Naive thymus-derived CD8-positive, alpha-beta T cell (primary cell): ENCODE measurements at places on chromosomes 7 and 10. TPM values are rescaled to one million over a fixed set of nuclear protein-coding genes. Genes with fewer than 3 reads are reported as not detected.
A peak's percentile ranks its signal among the peaks of the same experiment; 100 is the strongest.

DNA sequence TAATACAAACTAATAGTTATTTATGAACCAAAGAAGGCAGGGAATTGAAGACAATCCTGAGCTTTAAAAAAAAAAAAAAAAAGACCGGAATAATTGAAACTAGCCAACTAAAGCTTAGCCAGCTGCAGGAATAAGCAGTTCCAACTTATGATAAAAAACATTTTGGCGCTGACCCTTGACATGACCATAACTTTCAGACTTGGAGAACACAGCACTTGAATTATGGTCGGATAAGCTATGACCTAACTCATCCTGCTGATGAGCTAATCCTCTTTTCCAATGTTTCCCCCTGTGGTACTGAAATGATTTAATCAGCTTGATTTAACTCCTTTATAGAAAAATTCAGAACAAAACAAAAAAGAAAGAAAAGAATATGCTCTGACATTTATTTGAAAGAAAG, 181.8 kb downstream of the DGKB start:
- H3K4me3 ChIP-seq, result no peak overlapping the region
- no peaks in the 10 kb centered on the region for H3K36me3 ChIP-seq
- H3K4me1 ChIP-seq, result no peaks in the 10 kb centered on the region
- H3K27me3 ChIP-seq, result no peaks in the 10 kb centered on the region
- no peak overlapping the region for H3K27ac ChIP-seq

DNA sequence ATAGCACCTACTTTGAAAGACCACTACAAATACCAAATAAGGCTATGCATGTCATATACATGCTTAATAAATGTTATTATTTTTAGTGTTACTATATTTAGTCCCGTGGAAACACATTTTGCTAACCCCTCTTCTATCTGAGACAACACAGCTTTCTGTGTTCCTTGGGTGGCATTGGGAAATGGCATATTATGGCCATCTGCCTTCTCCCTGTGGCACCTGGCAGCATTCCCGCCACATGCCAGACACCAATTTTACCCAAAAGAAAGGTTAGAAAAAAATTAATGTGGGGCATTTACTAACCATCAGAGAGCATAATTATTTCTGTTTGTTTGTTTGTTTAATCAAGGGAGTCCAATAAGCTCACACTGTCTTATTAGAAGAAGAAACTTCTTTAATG, 168.6 kb upstream of the ETV1 start:
- DNase-seq, result no peak
- H3K27ac ChIP-seq, result no peak overlapping the region
- no peak overlapping the region for H3K4me3 ChIP-seq
- no peaks in the 10 kb centered on the region for H3K4me1 ChIP-seq
- no peaks in the 10 kb centered on the region for H3K36me3 ChIP-seq

GRCh38 chr7:72161534-72161933, 250.6 kb downstream of the CALN1 start:
- peaks cover 4% of the 10 kb centered on the region for H3K36me3 ChIP-seq
- no peak for DNase-seq
- no peaks in the 10 kb centered on the region for H3K4me1 ChIP-seq
- no peak overlapping the region for H3K4me3 ChIP-seq
- no peaks in the 10 kb centered on the region for H3K27me3 ChIP-seq

DNA sequence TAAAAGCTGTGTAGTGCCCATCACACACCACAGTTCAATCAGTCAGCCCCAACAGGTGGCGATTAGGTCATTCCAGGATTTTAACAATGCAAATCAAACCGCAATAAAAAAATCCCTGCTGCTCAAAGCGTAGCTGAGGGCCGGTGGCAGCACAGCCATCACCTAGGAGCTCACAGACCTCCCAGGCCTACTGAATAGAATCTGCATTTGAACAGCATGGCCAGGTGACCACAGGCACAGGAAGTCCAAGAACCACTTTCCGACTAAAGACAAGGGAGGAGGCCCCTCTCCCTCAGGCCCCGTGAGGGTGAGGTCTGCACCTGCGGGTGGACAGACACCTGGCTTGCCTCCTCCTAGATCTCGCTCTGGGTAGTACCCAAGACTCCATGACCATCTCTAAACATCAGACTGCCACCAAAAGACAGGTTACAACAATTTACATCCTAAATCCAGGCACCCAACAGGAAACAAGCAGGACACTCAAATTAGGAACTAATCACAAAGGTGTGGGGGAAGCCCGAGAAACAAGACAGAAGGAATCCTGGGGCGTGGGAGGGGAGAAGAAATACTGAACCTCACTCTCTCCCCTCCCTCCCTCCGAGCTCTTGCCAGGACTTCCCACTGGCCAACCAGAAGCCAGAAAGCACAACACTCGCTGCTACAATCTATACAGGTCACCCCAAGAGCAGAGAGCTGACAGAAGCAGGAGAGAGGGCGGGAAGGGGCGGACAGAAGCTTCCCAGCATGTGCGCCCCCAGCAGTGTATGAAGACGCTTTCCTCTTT, 19.2 kb downstream of the GNA12 start:
- DNase-seq, result no peak
- peaks cover 6% of the 10 kb centered on the region for H3K36me3 ChIP-seq
- H3K4me3 ChIP-seq, result no peak overlapping the region
- H3K27me3 ChIP-seq, result no peaks in the 10 kb centered on the region
- H3K4me1 ChIP-seq, result peaks cover 29% of the 10 kb centered on the region

- H3K4me3 ChIP-seq, result no peak overlapping the region
- DNase-seq, result no peak
- no peaks in the 10 kb centered on the region for H3K4me1 ChIP-seq
- no peaks in the 10 kb centered on the region for H3K36me3 ChIP-seq
- no peaks in the 10 kb centered on the region for H3K27me3 ChIP-seq
Measured at GRCh38 chr10:72011468-72011867, 47.3 kb downstream of the CHST3 start.

GRCh38 chr10:33247221-33247922, 87.1 kb downstream of the NRP1 start:
- H3K27me3 ChIP-seq, result no peaks in the 10 kb centered on the region
- H3K4me1 ChIP-seq, result peaks cover 40% of the 10 kb centered on the region
- H3K36me3 ChIP-seq, result peaks cover 15% of the 10 kb centered on the region
- DNase-seq, result no peak
- peak overlapping the region; percentile 59 for H3K4me3 ChIP-seq

- H3K36me3 ChIP-seq, result no peaks in the 10 kb centered on the region
- no peak overlapping the region for H3K4me3 ChIP-seq
- no peak for DNase-seq
- H3K27ac ChIP-seq, result no peak overlapping the region
- H3K27me3 ChIP-seq, result no peaks in the 10 kb centered on the region
- H3K4me1 ChIP-seq, result no peaks in the 10 kb centered on the region
Measured at GRCh38 chr10:93330824-93331223, 151.3 kb downstream of the MYOF start.

GRCh38 chr7:2509298-2509906, 10.2 kb upstream of the LFNG start:
- H3K4me3 ChIP-seq, result peak overlapping the region; percentile 82
- no peaks in the 10 kb centered on the region for H3K36me3 ChIP-seq
- peaks cover 62% of the 10 kb centered on the region for H3K4me1 ChIP-seq
- no peaks in the 10 kb centered on the region for H3K27me3 ChIP-seq
- DNase-seq, result no peak

- DNase-seq, result no peak
- peaks cover 6% of the 10 kb centered on the region for H3K27me3 ChIP-seq
- no peaks in the 10 kb centered on the region for H3K36me3 ChIP-seq
Measured at GRCh38 chr10:128339753-128340152, 213.5 kb upstream of the MKI67 start.

GRCh38 chr10:99172128-99172738, 63.4 kb downstream of the HPSE2 start:
- no peaks in the 10 kb centered on the region for H3K4me1 ChIP-seq
- H3K27ac ChIP-seq, result peak overlapping the region; percentile 20

DNA sequence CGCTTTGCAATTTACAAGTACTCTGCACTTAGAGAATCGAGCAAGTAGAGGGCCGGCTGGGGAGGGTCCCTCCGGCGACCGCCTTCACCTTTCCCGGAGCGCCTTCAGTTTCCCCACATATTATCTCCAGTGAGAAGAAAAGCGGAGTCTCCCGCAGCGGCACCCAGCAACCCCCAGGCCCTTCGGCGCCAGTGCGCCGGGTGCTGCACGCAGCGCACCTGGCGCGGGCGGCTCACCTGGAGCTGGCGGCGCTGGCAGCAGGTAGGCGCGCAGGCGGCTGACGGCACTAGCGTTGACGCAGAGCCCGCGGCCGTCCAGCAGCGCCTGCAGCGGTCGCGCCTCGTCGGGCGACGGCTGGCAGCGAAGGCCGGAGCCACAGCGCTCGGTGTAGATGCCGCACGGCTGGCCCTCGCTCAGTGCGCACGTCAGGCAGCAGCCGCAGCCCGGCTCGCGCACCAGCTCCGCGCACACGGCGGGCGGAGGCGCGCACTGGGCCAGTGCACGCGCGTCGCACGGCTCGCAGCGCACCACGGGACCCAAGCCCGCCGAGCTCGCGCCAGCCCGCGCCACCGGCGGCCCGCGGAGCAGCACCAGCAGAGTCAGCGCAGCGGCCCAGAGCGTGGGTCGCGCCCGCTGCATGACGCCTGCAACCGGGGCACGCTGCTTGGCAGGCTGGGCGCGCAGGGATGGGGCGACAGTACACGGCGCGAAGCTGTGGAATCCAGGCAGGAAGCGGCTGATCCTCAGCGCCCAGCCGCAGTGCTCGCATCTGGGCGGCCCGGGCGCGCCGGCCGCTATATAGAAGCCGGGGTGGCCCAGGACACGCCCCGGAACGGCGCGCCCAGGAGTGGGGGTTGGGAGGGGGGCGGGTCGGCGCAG, at the start of gene IGFBP3:
IGFBP3 (minus strand) TSS at position 771 of the 879 bp plus-strand sequence; CDS start at position 639, 132 bp downstream.
- H3K27me3 ChIP-seq, result peaks cover 16% of the 10 kb centered on the region
- DNase-seq, result no peak
- H3K27ac ChIP-seq, result no peak within 1 kb of the TSS
- H3K4me3 ChIP-seq, result peak within 1 kb of the TSS; percentile 80

DNA sequence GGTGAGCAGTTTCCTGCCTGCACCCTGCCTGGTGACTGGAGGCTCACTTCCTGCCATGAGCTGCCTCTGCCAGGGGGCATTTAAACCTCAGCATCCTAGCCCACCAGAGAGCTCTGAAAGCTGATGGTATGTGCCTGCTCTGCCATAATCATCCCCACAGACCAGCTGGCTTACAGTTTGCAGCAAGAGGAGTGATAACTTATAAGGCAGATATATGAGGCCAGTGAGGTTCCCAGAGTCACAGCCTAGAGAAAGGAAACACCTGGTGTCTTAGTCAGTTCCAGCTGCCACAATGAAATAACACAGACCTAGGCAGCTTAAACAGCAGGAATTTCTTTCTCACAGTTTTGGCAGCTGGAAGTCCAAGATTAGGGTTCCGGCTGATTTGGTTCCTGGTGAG, 232.0 kb downstream of the PAXIP1 start:
- no peak overlapping the region for H3K4me3 ChIP-seq
- H3K36me3 ChIP-seq, result no peaks in the 10 kb centered on the region
- DNase-seq, result no peak
- no peaks in the 10 kb centered on the region for H3K4me1 ChIP-seq

- no peaks in the 10 kb centered on the region for H3K36me3 ChIP-seq
- peaks cover 42% of the 10 kb centered on the region for H3K4me1 ChIP-seq
- H3K27ac ChIP-seq, result peak overlapping the region; percentile 43
- H3K27me3 ChIP-seq, result no peaks in the 10 kb centered on the region
- H3K4me3 ChIP-seq, result no peak overlapping the region
Measured at GRCh38 chr7:2106924-2107323, 125.8 kb downstream of the MAD1L1 start.

DNA sequence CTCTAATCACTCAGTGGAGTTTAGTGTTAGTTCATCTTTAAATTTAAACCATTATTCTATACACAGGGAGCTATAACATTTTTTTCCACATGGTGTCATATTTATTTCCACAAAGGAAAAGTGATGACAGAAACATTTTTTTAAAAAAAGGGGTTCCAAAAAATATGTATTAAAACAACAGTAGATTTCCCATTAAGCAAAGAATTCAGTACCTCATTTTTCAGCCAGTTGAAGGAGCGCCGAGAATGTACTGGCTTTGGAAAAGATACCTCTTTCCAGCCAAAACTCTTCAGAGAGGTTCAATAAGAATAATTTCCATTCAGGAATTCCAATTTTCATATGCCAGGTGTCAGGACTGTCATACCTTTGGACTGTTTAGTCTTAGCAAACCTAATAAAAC, 250.5 kb upstream of the MEOX2 start:
- no peak for DNase-seq
- no peak overlapping the region for H3K27ac ChIP-seq
- H3K4me3 ChIP-seq, result no peak overlapping the region
- H3K27me3 ChIP-seq, result no peaks in the 10 kb centered on the region
- no peaks in the 10 kb centered on the region for H3K36me3 ChIP-seq

- no peaks in the 10 kb centered on the region for H3K27me3 ChIP-seq
- H3K27ac ChIP-seq, result peak overlapping the region; percentile 85
- peak overlapping the region; percentile 69 for H3K4me3 ChIP-seq
- peaks cover 83% of the 10 kb centered on the region for H3K4me1 ChIP-seq
- H3K36me3 ChIP-seq, result no peaks in the 10 kb centered on the region
- no peak for DNase-seq
Measured at GRCh38 chr10:91200314-91201212, 19.9 kb upstream of the PCGF5 start.

The OR13A1 gene
- total RNA-seq, result 0.29 TPM

The EN2 gene
- total RNA-seq, result not detected

The OR6V1 gene
- not detected for total RNA-seq

The SPDYE6 gene
- not detected for total RNA-seq

The CYP2E1 gene
- 1.4 TPM for total RNA-seq

The GATAD1 gene
- total RNA-seq, result 43.6 TPM

The HMX2 gene
- not detected for total RNA-seq
